Stimulated activated CD4-positive, alpha-beta T cell treated with anti-CD3 and anti-CD28 coated beads, Interleukin-4, amount 100 ng/mL, for 4 hours (primary cell): ENCODE measurements at places on chromosomes 12 and 14.

- DNase-seq, result no peak
Observed at GRCh38 chr12:54723379-54724256, 75.5 kb upstream of the DCD start.

- DNase-seq, result no peak
Observed at GRCh38 chr12:84243686-84244085, 668.9 kb downstream of the SLC6A15 start.

DNA sequence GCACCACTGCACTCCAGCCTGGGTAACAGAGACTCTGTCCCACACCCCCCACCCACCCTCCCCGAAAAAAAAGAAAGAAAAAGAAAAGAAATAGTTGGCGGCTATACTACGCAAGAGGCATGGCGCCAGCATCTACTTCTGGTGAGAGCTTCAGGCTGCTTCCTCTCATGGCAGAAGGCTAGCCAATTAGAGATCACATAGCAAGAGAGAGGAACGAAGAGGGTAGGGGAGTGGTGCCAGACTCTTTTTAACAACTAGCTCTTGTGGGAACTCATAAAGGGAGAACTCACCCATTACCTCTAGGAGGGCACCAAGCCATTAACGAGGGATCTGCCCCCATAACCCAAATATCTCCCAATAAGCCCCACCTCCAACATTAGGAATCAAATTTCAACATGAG, 6.2 kb downstream of the DENND5B start:
- no peak for DNase-seq

- no peak for DNase-seq
Observed at GRCh38 chr12:88398031-88398430, 182.2 kb downstream of the KITLG start.

DNA sequence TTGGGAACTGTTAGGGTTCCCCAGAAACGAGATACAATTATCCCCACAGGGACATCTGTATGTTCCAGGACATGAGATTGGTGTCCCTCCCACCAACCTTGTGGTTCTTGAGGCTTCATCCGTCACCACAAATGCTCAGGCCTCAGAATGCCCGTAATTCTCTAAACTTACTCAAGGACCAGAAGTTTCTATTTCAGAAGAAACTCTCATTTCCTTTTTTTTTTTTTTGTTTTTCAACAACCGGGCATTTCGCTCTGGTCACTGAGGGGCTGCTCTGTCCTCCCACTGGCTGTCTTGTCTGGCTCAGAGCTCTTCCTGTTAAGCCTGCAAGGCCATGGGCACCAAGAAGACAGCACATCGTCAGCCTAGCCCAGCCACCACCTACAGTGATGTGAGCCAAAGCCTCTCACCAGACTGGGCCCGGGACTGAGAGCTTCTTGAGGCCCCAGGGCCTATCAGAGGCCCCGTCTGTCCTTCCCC, 36.2 kb downstream of the VDR start:
- DNase-seq, result no peak

- DNase-seq, result no peak
Observed at GRCh38 chr12:5096241-5096924, 52.7 kb downstream of the KCNA5 start.

DNA sequence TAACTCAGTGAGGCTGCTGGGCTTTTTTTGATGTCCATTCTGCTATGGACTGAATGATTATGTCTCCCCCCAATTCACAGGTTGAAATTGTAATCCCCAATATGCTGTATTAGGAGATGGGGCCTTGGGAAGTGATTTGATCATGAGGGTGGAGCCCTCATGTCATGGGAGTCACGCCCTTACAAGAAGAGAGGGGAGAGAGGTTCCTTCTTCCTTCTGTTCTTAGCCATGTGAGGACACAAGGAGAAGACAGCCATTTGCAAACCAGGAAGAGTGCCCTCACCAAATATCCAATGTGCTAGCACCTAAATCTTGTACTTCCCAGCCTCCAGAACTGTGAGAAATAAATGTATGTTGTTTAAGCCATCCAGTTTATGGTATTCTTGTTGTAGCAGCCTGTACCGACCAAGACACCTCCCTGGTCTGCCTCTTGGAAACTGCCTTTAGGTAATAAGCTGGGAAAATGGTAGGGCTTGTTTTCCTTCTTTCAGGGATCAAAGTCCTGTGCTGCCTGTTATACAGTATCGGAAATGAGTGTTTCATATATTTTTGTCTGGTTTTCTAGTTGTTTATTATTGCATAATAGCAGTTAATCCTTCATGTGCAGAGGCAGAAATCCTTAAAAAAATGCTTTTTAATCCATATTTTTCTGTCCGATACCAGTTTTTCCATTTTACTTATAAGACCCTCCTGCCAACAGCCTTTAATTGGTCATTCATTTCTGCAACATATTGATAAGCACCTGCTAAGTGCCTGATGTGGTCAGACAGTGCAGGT, 16.3 kb downstream of the BORCS5 start:
- DNase-seq, result no peak
